ENCODE measurements at places on chromosomes 5 and 9.

DNA sequence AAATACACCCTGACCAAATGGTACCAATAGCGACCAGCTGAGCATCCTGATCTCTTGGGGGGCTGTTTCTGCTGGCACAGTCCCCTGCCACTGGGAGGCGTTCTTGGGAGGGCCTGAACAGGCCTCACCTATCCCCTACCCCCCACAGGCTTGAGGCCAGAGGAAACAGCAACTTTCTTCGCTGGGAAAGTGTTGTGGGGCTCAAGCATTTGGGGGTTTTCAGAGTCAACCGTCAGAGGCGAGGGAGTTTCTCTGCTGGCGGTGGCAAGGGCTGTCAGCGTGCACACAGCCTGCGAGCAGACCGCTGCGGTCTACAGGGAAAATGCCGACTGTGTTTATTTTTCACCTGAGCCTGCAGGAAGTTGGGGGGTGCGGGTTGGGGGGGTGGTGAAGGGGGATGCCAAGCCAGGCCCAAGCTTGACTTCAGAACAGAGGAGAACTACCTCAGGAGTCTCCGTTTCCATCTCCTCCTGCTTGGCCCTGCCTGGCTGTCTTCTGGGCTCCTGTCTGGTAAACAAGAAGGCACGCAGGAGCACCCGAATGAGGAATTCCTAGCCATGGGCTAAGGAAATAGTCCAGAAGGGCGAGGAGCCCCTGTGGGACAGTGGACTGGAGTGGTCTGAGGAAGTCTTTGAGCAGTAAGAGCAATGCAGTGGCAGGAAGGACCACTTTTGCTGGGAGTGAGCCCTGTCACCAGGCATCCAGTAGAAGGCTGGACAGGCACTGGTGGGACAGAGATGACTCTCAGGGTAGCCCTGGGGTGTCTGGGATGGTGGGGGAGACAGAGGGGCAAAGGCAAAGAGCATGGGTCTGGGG lies 18.1 kb downstream of the TCF7 start:
- no peak for DNase-seq

- no peak for DNase-seq
Measured at GRCh38 chr9:91060520-91061343, 259.1 kb downstream of the SYK start.

DNA sequence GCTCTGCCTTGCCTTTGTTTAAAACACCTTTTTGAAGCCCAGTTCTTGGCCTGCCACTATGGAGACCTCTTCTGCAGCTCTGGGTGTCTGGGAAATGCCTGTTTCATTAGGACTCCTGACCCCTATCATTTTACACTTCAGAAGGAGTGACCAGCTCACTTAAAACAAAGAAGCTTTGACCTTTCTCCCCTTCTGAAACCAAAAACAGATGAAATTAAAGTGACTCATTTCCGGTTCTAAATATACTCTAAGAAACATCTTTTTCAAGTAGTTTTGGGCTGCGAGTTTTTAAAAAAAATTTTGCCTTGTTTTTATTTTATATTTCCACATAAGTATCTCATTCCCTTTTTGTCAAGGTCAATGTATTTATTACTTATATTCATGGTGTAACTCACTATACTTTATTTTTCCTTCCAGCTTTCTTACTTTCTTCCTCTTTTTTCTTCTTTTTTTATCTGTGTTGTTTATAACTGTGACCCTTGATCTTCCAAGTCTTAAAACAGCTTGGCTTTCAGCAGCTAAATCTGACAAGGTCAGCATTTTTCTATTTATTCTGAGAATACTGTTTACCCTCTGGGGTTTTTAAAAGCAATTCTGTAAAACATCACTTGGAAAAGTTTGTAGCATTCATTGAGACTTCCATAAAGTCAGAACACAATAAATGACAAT lies 672.9 kb downstream of the NR2F1-AS1 start:
- DNase-seq = no peak

GRCh38 chr9:35937227-35937626 lies 20.7 kb downstream of the OR2S2 start:
- DNase-seq = no peak

- no peak for DNase-seq
Measured at GRCh38 chr9:4741365-4742089, 525 bp upstream of the AK3 start.
